ENCODE measurements at places on chromosomes 13 and 19.

DNA sequence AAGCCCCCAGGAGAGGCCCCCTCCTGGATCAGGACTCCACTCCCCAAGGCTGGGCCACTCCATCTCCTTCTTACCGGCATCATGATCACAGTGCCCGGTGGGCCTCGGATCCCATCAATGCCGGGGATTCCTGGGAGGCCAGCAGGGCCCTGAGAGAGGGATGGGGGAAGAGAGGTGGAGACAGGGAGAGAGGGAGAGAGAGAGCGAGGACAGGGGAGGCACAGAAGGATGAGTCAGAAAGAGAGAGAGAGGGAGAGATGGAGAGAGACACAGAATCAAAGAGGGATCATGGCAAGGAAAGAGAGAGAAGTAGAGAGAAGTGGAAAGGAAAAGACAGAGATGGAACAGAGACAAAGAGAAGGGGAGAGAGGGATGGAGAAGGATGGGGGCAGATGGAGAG lies 13.8 kb downstream of the COL5A3 start:
- no peak for DNase-seq

DNA sequence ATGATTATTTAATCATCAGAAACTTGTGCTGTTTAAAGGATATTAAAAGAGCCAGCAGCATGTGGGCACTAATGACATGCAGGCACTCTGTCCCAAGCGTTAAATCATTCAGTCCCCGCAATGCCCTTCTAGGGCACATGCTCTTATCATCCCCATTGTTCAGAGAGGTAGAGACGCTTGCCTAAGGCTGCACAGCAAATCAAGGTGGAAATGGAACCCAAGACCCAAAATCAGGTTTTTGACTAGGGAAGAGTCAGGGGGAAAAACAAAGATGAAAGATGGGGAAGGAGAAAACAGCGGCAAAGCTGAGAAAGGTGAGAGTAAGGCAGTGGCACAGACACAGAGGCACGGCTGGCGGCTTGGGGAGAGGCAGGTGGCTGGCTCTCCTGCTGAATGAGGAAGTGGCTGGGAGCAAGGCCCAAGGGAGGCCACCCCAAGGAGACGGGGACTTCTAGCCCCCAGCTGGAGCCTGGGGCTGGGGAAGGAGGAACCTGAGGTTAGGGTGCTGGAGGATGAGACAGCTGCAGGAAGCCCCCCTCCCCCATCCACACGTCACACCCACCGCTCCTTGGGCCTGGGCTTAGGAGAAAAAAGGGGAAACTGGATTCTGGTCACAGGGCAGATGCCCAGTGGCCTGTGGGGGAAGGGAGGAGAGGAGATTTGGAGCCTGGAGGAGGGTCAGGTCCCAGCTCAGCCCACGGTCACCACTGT lies 1.0 kb upstream of the TYROBP start:
- no peak for DNase-seq

GRCh38 chr13:33725340-33725739 lies 92.6 kb upstream of the RFC3 start:
- no peak for DNase-seq

DNA sequence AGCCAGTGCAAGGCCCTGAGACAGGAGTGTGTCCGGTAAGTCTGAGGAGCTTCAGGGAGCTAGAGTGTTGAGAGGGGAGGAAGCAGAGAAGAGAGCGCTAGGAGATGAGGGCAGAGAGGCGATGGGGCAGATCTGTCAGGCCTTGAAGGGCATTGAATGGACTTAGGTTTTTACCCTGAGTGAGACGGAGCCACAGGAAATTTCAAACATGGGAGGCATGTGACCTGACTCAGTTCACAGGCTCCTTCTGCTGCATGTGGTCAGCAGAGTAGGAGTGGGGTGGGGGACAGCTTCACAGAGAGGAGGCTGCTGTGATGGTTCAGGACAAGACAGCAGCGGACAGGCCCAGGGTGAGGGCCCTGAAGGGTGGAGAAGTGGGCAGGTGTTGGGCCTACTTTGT lies 2.5 kb upstream of the FAM98C start:
- DNase-seq, result no peak

- DNase-seq, result no peak
Measured at GRCh38 chr13:70622796-70623195, 514.5 kb upstream of the KLHL1 start.

- no peak for DNase-seq
Measured at GRCh38 chr13:95391362-95391761, 90.1 kb upstream of the ABCC4 start.

- DNase-seq, result no peak
Measured at GRCh38 chr19:40807147-40808020, 8.4 kb downstream of the EGLN2 start.

GRCh38 chr13:113648216-113648610 lies 9.8 kb downstream of the ATP4B start:
- no peak for DNase-seq

Measured in activated CD4-positive, alpha-beta T cell treated with anti-CD3 and anti-CD28 coated beads, Interleukin-2, Interleukin-6, amounts not matched to agents 100 ng/mL and 50 ng/mL, durations not matched to agents 16 hours and 8 hours (primary cell).